ENCODE measurements at places on chromosomes 11 and 22.
A peak's percentile ranks its signal among the peaks of the same experiment; 100 is the strongest.

- DNase-seq: no peak
Observed at GRCh38 chr11:19087658-19088057, 27.1 kb upstream of the MRGPRX2 start.

- DNase-seq: no peak
Observed at GRCh38 chr11:105937738-105938137, 84.3 kb downstream of the MSANTD4 start.

GRCh38 chr11:32779136-32779535, 15.3 kb downstream of the CCDC73 start:
- no peak for DNase-seq

- no peak for DNase-seq
Observed at GRCh38 chr11:47056261-47056915, 119.8 kb downstream of the CSTPP1 start.

DNA sequence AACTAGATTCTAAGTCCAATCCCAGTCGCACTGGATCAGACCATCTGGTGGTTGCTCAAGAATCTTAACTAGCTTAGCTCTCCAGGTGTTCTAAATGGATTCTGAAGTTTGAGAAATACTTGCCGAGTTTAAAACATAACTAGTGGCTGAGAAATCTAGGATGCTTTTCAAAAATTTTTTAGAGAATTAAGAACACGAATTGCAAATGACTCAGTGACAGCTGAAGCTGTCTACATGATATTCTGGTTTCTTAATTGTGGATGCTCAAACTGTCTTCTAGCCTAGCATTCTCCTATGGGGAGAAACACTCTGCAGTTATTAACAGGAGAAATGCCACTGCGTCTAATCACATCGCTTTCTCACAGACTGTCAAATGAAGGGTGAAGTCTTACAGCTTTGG, 20.2 kb upstream of the TP53AIP1 start:
- DNase-seq: no peak

DNA sequence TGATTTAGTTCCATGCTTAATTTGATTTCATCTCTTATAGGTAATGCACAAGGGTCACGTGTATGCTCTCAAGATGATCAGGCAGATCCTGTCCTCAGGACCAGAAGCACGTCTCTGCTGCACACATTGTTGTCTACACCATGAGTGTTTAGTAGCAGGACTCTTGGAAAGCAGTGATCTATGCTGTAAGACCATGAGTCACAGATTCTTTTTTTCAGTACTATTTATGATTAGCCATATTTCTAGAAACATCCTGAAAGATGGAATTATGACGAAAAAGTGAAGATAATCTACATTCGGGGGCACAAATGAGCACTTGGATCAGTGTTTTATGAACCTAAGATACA, 29.6 kb downstream of the ZBED4 start:
- DNase-seq: no peak

- peak; percentile 16 for DNase-seq
Observed at GRCh38 chr11:57568330-57568766, 876 bp upstream of the UBE2L6 start.

DNA sequence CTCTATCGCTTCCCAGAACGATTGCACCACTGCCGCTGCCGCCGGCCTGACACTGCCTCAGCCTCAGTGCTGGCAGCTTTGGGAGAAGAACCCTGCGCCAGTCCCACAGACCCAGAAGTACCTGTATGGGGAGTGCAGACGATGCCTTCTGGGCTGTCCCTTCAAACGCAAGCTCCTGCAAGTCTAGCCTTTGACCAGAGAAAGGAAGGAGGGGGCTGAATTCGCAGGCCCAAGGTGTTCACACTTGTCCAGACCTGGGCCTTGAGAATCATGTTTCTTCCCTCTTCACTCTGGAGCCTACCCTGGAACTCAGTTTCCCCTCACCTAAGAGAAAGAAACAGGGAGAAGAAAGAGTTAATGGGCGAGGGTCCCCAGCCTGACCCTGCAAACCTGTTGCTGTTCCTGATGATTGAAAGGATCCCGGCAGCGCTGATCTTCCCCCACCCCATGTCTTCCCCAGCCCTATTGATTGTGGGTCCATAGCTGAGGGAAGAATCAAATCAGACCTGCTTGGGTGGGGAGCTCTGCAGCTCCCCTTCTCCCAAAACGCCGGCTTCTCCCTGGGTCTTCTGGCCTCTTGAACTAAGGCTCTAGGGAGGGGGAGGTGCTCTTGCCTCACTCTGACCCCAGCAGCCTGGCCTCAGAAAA, 786 bp upstream of the MCAM start:
- DNase-seq: no peak

- DNase-seq: no peak
Observed at GRCh38 chr11:69582756-69583467, 58.0 kb upstream of the CCND1 start.

DNA sequence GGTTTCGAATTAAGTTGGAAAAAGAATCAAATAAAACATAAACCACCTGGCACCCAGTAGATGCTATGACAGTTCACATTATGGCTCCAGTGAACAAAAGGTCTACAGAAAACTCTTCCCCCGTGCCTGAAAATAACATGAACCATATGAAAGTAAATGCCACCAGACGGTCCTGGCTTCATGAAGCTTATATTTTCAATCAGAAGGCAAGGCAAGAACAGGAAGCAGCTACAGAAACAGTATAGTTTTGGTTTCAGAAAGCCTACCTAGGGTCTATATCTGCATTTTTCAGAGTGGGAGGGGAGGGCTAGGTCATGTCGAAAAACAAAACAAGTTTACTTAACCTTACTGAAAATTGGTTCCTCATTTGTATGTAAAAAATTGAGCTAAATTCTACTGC, 9.8 kb downstream of the RAB30 start:
- no peak for DNase-seq

DNA sequence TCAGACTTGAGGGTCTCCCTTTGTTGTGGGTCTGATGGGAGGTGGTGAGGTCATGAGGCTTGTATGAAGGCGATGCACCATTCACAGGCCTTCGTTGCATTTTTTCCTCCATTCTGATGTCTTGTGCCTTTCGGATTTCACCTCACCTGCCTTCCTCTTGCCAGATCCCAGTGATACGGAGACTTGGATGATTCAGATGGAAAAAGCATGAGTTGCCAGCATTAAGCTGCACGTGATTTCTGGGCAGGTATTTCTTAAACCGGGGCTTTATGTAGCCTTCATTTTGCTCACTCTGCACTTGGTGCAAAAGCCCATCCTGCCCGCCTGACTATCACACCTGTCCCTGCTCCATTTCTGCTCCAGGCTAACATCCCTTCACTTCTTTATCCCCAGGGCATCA, 216.7 kb downstream of the SNX19 start:
- no peak for DNase-seq

DNA sequence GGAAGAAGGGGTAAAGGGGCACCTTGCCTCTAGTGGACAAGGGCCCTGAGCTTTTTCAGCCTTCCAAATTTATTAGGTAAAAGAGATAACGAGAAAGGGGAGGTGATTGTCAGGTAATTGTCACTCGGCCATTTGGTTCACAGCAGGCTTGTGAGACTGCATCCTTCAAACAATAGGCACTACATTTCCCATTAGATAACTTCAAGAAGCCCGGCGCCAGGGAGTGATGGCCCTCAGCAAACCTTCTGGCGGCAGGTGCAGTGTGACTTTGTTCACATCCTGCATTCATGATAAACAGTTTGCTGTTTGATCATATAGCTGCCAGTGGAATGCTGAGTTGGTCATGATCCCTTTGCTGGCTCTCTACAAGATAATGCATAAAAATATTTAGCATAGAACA, 185.1 kb downstream of the CWF19L2 start:
- DNase-seq: no peak

DNA sequence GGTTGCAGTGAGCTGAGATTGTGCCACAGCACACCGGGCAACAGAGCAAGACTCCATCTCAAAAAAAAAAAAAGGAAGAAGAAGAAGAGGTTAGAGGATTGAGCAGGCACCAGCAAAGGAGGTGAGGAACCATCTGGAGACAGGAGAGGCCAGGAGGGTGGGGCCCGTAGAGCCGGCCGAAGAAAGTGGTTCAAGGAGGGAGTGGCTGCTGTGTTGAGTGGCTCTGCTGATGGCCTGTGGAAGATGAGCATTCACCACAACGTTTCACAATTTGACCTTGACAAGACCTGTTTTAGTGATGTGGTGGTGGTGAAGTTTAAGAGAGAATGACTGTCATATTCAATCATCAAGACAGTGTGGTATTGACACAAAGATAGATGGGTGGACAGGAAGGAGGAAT, 6.8 kb upstream of the CTSD start:
- DNase-seq: no peak

DNA sequence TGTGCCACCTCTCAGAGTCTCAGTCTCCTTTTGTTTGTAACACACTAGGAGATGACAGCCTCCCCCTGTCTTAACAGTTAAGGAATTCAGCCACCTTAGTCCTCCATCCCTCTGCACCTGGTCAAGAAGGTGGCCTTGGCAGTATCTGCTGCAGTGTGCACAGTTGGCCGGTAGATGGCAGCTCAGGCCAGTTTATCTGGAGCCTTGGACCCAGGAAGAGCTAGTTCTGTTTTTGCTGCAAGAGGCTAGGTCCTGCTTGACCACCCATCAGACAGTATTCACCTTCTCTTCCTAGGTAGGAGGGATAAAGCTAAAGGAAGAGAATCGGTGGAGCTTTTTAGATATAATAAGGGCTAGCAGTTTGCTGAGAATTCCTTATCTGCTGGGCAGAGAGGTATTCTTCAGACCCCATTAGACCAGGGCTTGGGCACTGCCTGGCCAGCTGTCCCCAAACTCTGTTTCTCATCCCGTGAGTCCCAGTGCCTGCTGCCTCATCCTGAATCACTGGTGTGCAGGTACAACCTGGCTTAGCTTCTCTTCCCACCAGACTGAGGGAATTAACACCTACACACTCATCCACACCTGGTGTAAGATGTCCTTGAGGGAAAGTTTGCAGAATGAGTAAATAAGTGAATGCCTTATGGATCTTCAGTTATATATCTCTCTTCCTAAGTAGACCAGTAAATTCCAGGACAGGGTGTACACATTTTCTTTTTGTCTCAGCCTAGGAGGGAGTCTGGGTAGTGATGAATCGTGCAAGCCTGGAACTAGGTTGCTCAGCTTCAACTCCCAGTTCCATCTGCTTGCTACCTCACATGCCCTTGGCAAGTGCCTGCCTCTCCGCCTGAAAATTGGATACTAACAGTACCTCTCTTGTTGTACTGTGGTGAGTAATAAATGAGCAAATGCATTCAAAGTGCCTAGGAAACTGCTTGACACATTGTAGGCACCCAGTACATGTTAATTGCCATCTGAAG, 70.8 kb upstream of the NARS2 start:
- no peak for DNase-seq

DNA sequence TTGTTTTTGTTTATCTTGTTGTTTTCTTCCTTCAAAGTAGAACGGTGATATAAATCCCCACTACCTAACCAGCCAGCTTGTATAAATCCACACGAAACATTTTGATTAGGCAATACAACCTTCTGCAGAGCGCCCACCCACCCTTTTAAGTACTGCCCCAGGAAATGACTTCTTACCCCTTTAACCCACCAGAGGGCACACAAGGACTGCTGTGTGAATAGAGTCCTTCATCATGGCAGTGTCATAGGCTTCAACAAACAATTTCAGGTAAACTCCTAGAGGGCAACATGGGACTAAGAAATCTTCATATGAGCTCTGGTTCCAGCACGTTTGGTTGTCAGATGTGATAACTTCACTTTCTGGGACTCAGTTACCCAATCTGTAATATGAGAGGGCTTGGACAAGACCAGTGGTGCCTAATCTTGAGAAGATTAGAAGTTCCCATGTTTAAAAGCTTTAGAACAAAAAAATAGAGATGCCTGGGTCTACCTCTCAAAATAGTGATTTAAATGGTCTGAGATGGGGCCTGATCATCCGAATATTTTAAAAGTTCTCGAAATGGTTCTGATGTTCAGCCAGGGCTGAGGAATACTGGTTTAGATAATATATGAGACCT, 56.1 kb downstream of the PIWIL4 start:
- peak; percentile 65 for DNase-seq

DNA sequence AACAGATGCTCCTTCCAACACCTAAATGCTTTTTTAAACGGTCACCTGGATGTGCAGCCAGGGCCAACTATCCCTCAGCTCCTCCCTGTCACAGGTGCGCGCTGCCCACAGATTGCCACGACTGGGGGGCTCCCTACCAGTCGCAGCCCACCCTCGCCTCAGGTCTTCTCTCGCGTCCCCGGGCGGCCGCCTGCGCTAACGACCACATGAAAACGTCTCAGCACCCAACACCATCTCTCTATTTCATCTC, 469 bp downstream of the ZBED5 start:
- no peak for DNase-seq

DNA sequence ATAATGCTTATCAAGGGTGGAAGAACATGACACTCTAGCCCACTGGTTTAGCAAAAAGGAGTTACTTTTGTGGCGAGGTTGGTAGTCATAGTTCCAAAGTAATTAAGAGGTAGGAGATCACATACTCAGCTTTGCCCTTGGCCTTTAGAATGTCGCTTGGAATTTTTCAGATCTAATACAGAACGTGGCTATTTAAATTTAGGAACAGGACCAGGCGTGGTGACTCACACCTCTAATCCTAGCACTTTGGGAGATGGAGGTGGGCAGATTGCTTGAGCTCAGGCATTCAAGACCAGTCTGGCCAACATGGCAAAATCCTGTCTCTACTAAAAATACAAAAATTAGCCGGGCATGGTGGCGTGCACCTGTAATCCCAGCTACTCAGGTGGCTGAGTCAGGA, 26.1 kb upstream of the ZNRF3 start:
- DNase-seq: no peak

DNA sequence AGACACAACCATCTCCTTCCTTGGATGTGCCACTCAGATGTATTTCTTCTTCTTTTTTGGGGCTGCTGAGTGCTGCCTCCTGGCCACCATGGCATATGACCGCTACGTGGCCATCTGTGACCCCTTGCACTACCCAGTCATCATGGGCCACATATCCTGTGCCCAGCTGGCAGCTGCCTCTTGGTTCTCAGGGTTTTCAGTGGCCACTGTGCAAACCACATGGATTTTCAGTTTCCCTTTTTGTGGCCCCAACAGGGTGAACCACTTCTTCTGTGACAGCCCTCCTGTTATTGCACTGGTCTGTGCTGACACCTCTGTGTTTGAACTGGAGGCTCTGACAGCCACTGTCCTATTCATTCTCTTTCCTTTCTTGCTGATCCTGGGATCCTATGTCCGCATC, 489 bp downstream of the OR10A4 start:
- no peak for DNase-seq

DNA sequence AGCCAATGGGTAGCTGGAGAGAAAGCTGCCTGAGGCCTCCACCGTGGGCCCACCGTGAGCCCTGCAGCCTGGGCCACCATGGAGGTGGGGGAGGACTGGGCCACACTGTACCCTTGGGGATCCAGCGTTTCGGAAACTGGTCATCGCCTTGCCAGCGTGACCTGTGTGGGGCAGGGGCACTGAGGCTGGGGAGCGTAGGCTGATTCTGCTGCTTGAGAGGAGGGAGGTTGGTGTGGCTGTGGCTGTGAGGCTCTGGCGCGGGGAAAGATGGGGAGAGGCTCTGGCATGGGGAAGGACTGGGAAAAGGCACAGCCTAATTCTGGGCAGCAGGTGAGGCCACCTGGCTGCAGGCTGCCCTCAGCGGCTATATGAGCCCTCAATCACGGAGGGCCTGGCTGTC, 12.6 kb upstream of the TTLL12 start:
- no peak for DNase-seq

DNA sequence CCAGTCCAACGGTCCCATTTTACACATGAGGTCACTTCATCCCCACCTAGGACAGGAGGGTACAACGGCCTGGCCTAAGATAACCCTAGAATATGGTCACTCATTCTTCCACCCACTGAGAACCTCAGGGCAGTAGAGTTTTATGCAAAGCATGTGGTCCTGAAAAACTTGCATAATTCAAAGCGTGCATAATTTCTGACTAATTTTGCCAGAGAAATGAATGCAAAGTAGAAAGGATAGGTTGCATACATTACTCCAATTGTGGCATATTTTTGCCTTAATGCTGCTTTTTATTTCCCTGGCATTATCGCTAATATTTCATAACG, 32.5 kb upstream of the SLC35C1 start:
- DNase-seq: no peak
